ENCODE measurements at places on chromosomes 2 and 18.

DNA sequence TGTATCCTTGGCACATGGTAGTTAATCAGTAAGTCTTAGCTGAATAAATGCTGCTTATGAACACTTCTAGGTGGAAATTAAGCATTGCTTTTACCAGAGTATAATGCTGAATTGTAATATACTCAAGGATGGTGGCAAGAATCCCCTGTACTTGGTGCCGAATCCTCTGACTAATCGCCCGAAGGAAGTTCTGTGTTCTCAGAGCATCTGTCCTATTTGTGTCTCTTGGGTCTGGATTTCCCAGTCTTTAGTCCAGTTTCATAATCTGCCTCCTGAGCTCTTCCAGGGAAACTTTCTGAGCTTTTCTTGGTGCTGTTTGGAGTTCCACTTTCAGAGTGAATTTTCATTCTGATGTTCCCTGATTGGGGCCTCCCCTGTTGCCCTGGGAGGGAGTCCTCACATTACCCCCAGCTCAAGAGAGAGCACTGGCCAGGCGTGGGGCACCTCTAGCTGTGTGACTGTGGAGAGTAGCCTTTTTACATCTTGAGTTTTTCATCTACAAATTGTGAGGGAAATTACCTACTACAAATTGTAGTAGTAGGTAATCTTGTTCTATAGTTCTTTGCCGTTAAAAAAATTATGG, 144.9 kb downstream of the LTBP1 start:
- no peak for DNase-seq

DNA sequence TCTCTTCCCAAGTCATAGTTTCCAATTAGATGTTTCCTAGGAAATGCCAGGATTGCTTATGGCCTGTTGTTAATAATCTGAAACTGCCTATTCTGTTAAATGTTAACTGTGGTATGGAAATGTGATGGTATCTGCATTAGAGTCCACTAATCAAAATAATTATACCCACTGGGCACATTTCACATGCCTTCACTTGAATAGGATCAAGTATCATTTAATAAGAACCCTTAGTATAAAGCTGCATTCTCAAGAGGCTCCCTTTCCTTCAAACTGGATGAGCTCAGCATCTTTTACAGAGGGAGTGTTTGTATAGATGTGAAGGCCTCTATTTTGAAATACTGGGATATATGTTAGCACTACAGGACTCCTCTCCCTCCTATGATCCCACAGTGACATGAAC, 477.2 kb upstream of the VRK2 start:
- no peak for DNase-seq

DNA sequence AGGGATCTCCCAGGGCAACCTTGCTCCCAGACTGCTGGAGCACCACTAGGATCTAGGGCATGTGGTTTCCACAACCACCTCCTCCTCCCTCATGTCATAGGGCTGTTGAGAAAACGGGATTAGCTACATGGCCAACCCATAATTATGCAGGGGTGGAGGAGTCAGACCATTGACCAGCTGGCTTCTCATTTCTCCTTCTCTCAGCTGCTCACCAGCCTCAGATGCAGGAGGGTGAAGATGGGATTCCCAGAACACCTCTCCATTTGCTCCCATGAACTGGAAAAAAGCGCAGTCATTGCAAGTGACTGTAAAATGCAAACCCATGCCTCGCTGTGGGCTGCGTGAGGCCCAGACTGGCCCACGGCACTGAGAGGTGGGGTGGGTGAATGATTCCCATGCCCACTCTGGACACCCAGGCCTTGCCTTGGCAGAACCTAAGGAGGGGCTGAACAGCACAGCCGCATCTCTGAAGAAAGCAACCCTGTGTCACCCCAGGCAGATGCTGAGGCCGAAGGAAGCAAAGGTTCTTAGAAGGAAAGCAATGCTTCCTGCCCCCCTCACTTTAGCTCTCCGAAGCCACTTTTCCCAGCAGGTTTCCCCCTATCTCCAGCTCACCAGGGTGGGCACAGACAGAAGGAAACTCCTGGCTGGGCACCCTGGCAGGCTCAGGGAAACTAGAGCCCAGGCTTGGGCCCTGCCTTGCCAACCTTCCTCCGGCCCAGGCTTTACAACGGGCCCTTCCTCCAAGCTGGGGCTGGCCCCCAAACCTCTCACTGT, 69.6 kb upstream of the RTN4 start:
- no peak for DNase-seq

DNA sequence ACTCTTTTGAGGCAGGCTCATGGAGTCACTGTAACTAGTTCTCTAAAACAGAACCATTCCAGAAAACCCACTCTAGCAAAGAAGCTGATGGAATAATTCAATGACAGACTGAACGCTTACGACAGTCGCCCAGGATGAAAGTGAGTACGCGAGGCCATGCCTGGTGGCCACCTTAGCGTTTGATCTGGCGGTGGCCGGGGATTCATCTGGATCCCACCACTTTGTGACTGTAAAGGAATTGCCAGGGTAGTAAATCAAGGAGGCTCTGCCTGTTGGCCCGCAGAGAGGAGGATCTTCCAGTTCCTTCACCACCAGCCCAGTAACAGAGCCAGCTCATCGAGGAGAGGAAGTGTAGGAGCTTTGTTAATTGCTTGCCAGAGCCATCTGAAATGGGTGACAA, 34.6 kb downstream of the GREB1 start:
- DNase-seq = no peak

DNA sequence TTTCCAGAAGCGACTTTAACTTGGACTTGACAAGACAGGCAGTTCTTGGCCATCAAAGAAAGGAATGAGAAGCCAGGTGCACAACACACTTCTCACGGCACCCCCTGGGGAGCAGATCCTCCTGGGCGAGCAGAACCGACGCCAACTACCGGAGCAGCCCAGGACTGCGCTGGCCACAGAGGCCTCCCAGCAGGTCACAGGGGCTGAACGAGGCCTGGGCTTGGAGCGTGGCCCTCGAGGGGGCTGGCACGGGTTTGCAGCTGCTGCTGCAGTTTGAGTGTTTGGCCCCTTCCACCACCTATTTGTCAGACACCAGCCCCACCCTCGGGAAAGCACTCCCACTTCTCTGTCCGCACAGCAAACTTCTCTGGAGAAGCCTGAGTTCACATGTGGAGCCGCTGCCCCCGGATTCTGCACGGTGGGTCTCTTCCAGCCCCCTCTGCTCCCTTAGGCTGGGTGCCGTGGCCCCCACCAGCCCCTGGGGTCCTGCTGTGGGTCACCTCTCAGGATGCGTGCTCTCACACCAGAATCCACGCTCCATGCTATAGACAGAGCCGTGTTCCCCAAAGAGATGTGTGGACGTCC, 306.7 kb upstream of the SALL3 start:
- no peak for DNase-seq

DNA sequence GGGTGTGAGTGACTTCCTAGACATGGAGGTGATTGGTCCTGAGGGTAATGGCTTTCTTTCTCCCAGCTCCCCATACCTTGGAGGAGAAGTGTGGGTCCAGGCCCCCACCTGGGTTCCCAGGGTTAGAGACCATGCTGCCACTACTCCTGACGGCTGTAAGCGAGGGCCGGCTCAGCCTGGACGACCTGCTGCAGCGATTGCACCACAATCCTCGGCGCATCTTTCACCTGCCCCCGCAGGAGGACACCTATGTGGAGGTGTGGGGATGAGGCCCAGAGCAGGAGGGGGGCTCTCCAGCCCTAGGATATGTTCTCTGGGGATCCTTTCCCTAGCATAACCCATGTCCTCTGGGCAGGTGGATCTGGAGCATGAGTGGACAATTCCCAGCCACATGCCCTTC, 21.8 kb downstream of the CAD start:
- no peak for DNase-seq

- DNase-seq = no peak
Measured at GRCh38 chr2:86566158-86566820, 3.0 kb upstream of the CHMP3 start.

- DNase-seq = no peak
Measured at GRCh38 chr2:76469066-76469465, 758.4 kb upstream of the GCFC2 start.

Data from COR-L47 (cell line).